Diencephalon (tissue), 1 donor: ENCODE measurements at places on chromosomes 4 and X. TPM values are rescaled to one million over a fixed set of nuclear protein-coding genes. Genes with fewer than 3 reads are reported as not detected.

The EVC gene
- total RNA-seq: 3.0 TPM

The ANK2 gene
- total RNA-seq: 684 TPM

The TENM3 gene
- 113 TPM for total RNA-seq

The CNKSR2 gene
- 54.7 TPM for total RNA-seq

The ADGRG2 gene
- total RNA-seq: 0.69 TPM

The BANK1 gene
- 0.23 TPM for total RNA-seq

The GASK1B gene
- 44.8 TPM for total RNA-seq

The SSX3 gene
- total RNA-seq: not detected

The S100G gene
- not detected for total RNA-seq

The GALNTL6 gene
- total RNA-seq: 68.5 TPM

The FGFR3 gene
- total RNA-seq: 38.8 TPM

The VEGFD gene
- 0.46 TPM for total RNA-seq

The PNMA5 gene
- 9.7 TPM for total RNA-seq

The TRAM1L1 gene
- 24.5 TPM for total RNA-seq

The ITIH6 gene
- total RNA-seq: not detected

The DCX gene
- 268 TPM for total RNA-seq
